ENCODE measurements at places on chromosomes 12 and 14. TPM values are rescaled to one million over a fixed set of nuclear protein-coding genes. Genes with fewer than 3 reads are reported as not detected.

MAP1LC3B2 gene
- 2.0 TPM for total RNA-seq

PGF gene
- total RNA-seq: 2.4 TPM

RAB5B gene
- 77.3 TPM for total RNA-seq

PLEK2 gene
- 12.0 TPM for total RNA-seq

LRRK2 gene
- total RNA-seq: 1.1 TPM

CD163L1 gene
- 2.4 TPM for total RNA-seq

EEA1 gene
- total RNA-seq: 21.9 TPM

PRB4 gene
- not detected for total RNA-seq

NOVA1 gene
- under 0.01 TPM for total RNA-seq
